ENCODE measurements at places on chromosomes 5 and 9. TPM values are rescaled to one million over a fixed set of nuclear protein-coding genes. Genes with fewer than 3 reads are reported as not detected.

GRCh38 chr9:32940740-32941139 lies 60.7 kb downstream of the APTX start:
- no peaks in the 10 kb centered on the region for H3K36me3 ChIP-seq
- H3K4me3 ChIP-seq: no peak overlapping the region
- H3K27me3 ChIP-seq: no peaks in the 10 kb centered on the region
- no peak for DNase-seq

GRCh38 chr5:74040065-74040551 lies 414.1 kb downstream of the ARHGEF28 start:
- no peaks in the 10 kb centered on the region for H3K4me1 ChIP-seq
- no peaks in the 10 kb centered on the region for H3K27me3 ChIP-seq
- H3K36me3 ChIP-seq: no peaks in the 10 kb centered on the region
- H3K27ac ChIP-seq: no peak overlapping the region

GRCh38 chr5:165108809-165109208 lies 1603.4 kb downstream of the MAT2B start:
- H3K36me3 ChIP-seq: no peaks in the 10 kb centered on the region
- H3K4me1 ChIP-seq: no peaks in the 10 kb centered on the region
- H3K27me3 ChIP-seq: no peaks in the 10 kb centered on the region
- no peak for DNase-seq
- H3K27ac ChIP-seq: no peak overlapping the region
- H3K4me3 ChIP-seq: no peak overlapping the region

- H3K27me3 ChIP-seq: no peaks in the 10 kb centered on the region
- DNase-seq: no peak
- no peaks in the 10 kb centered on the region for H3K4me1 ChIP-seq
- H3K27ac ChIP-seq: no peak overlapping the region
These were observed 61.7 kb upstream of the ELAVL2 start for GRCh38 chr9:23887781-23888180.

DNA sequence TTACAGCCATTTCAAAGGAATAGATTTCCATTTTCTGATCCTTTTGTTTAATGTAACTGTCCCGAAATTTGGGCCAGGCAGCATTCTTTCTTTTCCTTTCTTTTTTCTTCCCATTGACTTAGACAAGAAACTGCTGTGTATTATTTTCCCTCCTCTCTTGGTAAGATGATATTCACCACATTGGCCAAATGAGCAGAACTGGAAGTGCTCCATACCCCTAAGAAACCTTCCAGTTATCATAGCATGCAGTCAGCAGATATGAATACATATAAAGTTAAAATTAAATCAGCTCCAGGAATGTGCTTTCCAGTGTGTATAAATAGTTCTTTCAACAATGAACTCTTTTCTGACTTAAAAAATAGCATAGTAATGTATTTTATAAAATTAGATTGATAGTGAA lies 168.5 kb upstream of the GAS1 start:
- DNase-seq: no peak
- H3K4me3 ChIP-seq: no peak overlapping the region
- H3K4me1 ChIP-seq: no peaks in the 10 kb centered on the region
- H3K27me3 ChIP-seq: no peaks in the 10 kb centered on the region
- H3K27ac ChIP-seq: no peak overlapping the region

DNA sequence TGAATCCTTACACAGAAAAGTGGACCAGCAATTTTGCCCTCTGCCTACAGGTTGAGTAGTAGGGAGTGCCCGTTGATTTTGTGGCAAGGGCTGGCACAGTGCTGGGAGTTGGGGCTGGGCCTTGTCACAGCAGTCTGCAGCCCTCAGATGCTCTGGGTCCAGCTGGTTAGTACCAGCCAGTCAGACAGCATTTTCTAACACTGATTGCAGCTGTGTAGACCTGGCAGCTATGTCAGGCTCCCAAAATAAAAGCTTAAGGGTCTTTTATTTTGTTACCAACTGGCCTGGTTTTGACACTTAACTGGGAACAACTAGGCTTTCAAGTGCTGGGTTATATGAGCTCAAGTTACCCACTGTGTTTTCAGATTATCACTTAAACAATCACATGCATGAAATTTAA lies 57.7 kb downstream of the MAT2B start:
- H3K4me1 ChIP-seq: peaks cover 8% of the 10 kb centered on the region
- H3K27me3 ChIP-seq: peaks cover 30% of the 10 kb centered on the region
- DNase-seq: no peak
- H3K36me3 ChIP-seq: no peaks in the 10 kb centered on the region

GRCh38 chr5:87195616-87196015 lies 72.1 kb upstream of the RASA1 start:
- no peaks in the 10 kb centered on the region for H3K27me3 ChIP-seq
- no peak overlapping the region for H3K27ac ChIP-seq
- no peak overlapping the region for H3K4me3 ChIP-seq
- no peak for DNase-seq
- no peaks in the 10 kb centered on the region for H3K4me1 ChIP-seq

DNA sequence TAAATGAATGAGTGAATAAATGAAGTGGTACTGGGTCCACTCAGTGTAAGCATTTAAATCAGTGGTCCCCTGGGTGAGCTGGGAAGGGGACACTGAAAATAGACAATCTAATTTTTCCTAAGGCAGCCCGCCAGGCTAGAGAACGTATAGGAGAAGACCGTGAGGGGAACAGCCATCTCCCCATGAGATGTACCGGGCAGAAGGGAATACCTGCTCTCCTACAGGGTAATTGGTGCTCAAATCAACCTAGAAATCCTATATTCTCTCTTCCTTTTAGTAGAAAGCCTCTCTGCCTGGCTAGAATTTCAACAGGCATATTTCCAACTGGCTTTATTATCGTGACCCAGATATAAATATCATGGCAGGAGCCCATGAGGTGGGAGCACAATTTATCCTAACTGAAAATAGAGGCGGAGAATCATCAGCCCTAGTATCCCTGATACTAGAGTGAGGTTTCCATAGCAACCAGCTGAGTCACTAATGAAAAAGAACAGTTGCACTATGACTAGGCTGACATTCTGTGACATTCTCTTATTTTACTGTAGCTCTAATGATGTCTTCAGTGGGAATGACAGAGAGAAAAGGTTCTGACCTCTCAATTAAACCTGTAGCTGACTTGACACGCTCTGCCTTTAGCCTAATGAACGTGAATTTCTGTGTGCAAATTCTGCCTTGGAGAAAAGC lies 96.5 kb upstream of the CAST start:
- no peak overlapping the region for H3K4me3 ChIP-seq
- no peaks in the 10 kb centered on the region for H3K4me1 ChIP-seq
- no peak overlapping the region for H3K27ac ChIP-seq
- DNase-seq: no peak
- H3K27me3 ChIP-seq: peaks cover 4% of the 10 kb centered on the region

GRCh38 chr5:138245717-138246116 lies 28.7 kb downstream of the GFRA3 start:
- H3K4me3 ChIP-seq: no peak overlapping the region
- no peaks in the 10 kb centered on the region for H3K36me3 ChIP-seq
- H3K27me3 ChIP-seq: peaks cover 8% of the 10 kb centered on the region
- no peak overlapping the region for H3K27ac ChIP-seq

DNA sequence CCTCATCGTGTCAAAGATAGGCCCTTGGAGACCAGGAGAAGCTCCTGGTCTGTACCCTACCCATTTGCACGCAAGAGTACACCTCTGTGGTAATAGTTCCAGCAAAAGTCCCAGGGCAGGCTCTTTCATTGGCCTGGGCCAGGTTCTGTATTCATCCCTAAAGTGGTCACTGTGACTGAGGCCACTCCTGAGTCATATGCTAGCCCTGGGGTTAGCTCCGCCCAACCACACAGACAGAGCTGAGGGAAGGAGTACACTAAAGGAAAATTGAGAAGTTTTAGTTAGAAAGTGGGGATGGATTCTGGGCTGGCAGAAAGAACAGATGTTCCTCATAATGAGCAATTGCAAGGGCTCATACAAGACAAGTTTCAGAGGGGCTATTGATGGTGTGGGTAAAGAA lies 206.7 kb downstream of the ARHGAP26 start:
- no peak overlapping the region for H3K27ac ChIP-seq
- no peaks in the 10 kb centered on the region for H3K36me3 ChIP-seq
- no peak for DNase-seq
- no peaks in the 10 kb centered on the region for H3K27me3 ChIP-seq

DNA sequence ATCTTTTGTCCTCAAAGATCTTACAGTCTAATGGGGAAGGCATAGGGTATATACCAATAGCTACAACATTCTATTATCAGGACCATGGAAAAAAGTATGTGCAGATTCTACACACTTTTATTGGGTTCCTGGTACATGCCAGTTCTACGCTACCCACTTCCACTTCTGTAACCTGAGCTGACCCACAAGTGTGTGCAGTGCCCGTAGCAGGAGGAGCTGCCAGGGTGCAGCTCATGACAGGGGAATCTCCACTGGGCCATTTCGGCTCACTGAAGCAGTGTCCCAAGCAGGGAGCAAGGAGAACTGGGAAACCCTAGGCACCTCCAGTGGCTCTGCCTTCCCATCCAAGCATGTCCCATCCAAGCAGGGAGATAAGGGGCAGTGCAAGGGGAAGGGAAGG lies 60.4 kb downstream of the FOXI1 start:
- no peaks in the 10 kb centered on the region for H3K36me3 ChIP-seq
- no peak for DNase-seq
- no peak overlapping the region for H3K4me3 ChIP-seq
- H3K4me1 ChIP-seq: peaks cover 7% of the 10 kb centered on the region

DNA sequence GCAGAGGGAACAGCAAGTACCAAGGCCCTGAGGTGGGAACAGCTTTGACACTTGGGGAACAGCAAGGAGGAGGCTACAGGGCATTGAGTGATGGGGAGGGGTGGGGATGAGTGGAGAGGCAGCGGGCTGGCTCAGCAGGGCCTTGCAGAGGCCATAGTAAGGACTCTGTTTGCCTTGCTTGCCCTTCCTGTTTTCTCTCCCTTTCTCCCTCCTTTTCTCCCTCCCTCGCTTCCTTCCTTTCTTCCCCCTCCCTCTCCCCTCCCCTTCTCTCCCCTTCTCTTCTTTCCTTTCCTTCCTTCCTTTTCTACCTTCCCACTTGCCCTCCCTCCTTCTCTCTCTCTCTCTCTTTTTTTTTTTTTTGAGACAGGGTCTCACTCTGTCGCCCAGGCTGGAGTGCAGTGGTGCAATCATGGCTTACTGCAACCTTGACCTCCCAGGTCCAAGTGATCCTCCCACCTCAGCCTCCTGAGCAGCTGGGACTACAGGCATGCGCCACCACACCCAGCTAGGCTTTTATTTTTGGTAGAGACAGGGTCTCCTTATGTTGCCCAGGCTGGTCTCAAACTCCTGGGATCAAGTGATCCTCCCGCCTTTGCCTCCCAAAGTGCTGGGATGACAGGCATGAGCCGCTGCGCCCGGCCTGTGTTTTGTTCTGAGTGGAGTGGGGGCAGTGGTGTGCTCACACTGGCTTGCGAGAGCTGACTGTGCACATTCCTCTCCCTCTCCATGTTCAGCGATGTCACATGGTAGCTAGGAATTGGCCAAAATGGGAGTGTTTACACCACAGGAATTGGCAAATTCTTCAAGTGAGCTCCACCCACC lies 17.1 kb downstream of the IER5L start:
- no peaks in the 10 kb centered on the region for H3K27me3 ChIP-seq
- no peaks in the 10 kb centered on the region for H3K36me3 ChIP-seq
- DNase-seq: no peak
- H3K27ac ChIP-seq: no peak overlapping the region
- no peak overlapping the region for H3K4me3 ChIP-seq

- H3K4me1 ChIP-seq: peaks cover 10% of the 10 kb centered on the region
- no peaks in the 10 kb centered on the region for H3K36me3 ChIP-seq
- H3K4me3 ChIP-seq: no peak overlapping the region
- no peaks in the 10 kb centered on the region for H3K27me3 ChIP-seq
These were observed 66.8 kb upstream of the ABL1 start for GRCh38 chr9:130768265-130768664.

- peaks cover 12% of the 10 kb centered on the region for H3K4me1 ChIP-seq
- DNase-seq: no peak
- H3K36me3 ChIP-seq: peaks cover 3% of the 10 kb centered on the region
- H3K27ac ChIP-seq: no peak overlapping the region
These were observed 123.8 kb downstream of the NR3C1 start for GRCh38 chr5:143279698-143280097.

DNA sequence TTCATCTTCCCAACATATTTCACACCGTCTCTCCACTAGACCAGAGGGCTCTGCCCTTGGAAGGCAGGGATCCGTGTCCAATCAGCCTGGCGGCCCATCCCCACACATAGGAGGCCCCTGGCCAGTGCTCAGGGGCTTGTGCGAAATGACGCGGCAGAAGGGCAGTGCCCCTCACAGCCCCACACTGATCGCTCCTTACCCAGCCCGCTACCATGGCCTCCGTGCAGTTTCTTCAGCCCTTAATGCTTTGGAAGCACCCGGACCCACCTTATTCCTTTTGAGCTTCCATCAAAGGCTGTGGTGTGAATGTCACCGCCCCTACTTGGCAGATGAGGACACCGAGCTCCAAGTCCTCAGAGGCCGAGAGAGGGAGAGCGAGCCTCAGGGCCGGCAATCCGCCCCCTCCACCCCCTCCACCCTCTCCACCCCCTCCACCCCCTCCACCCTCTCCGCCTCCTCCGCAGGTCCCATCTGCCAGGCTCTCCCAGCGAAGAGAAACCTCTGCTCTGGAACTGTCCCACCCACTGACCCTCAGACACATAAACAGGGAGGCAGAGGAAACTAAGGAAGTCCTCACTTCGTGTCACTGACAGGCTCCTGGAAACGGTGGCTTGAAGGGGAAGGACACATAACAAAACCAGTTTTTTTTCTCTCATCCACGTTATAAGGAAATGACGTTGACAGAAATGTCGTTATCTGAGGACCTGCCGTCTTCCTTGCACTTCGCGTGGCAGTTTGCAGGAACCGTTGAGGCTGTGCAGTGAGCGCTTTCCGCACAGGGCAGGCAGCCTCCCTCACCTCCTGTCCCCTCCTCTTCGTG lies 13.9 kb downstream of the QSOX2 start:
- peaks cover 10% of the 10 kb centered on the region for H3K4me1 ChIP-seq
- DNase-seq: no peak
- H3K27me3 ChIP-seq: no peaks in the 10 kb centered on the region
- no peaks in the 10 kb centered on the region for H3K36me3 ChIP-seq

GRCh38 chr9:106828070-106828469 lies 34.9 kb upstream of the ZNF462 start:
- no peak overlapping the region for H3K27ac ChIP-seq
- H3K27me3 ChIP-seq: no peaks in the 10 kb centered on the region
- H3K4me3 ChIP-seq: no peak overlapping the region
- H3K36me3 ChIP-seq: no peaks in the 10 kb centered on the region

- DNase-seq: no peak
- H3K4me3 ChIP-seq: no peak overlapping the region
- no peaks in the 10 kb centered on the region for H3K27me3 ChIP-seq
- no peaks in the 10 kb centered on the region for H3K36me3 ChIP-seq
- H3K4me1 ChIP-seq: no peaks in the 10 kb centered on the region
- no peak overlapping the region for H3K27ac ChIP-seq
These were observed 6.8 kb upstream of the CEP120 start for GRCh38 chr5:123429993-123430392.

Gene SLC9A3
- total RNA-seq: 2.0 TPM

Gene CNOT6
- 32.8 TPM for total RNA-seq

Gene RNF183
- not detected for total RNA-seq

Gene ATG12
- total RNA-seq: 52.0 TPM

Gene FAXDC2
- total RNA-seq: 0.39 TPM

Gene EIF4E1B
- not detected for total RNA-seq
